ENCODE measurements at places on chromosomes 7 and 10.

GRCh38 chr7:128025819-128026218, 5.4 kb downstream of the LRRC4 start:
- no peak for DNase-seq

GRCh38 chr10:44313761-44314165, 71.1 kb downstream of the CXCL12 start:
- DNase-seq: no peak

GRCh38 chr7:43905209-43905946, 1.0 kb downstream of the URGCP start:
- DNase-seq: no peak

DNA sequence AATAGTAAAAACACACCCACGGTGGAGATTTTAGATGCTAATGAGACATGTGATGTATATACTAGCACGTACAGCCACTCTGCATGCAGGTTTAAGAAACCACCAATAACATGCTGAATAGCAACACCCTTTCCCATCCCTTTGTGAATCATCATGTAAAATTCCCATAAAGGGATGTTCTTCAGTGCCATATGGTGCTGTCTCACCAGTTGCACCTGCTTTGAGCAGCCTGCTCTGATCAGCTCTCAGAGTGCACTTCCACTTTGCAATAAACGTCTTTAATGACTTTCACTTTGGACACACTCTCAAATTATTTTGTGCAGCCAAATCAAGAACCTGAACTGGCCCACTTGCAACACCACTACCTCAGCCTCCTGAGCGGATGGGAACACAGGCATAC, 615.0 kb downstream of the ANKRD7 start:
- no peak for DNase-seq

GRCh38 chr7:75961218-75961617, 33.2 kb downstream of the TMEM120A start:
- DNase-seq: no peak

- DNase-seq: no peak
These were observed 7.5 kb upstream of the SH2D4B start for GRCh38 chr10:80530251-80530650.

GRCh38 chr7:102473271-102473991, 5.3 kb downstream of the POLR2J start:
- no peak for DNase-seq

GRCh38 chr10:124696446-124697392, 47.5 kb downstream of the FAM53B start:
- no peak for DNase-seq

DNA sequence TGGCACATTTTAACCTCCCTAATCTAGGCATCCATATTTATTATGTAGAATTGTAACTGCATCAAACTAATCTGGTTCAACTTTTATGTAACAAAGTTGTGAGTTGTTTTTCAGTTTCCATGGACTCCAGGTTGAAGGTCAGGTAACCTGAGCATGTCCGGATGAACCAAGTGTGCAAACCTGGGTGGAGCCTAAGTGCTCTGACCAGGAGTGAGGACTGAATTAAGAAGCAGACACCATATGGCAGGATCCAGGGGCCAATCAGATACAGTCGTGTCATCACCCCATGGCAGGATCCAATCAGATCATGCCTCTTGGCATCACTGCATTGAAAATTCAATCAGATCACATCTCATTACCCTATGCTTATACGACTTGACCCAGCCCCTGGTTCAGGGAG, 41.2 kb upstream of the PHYHIPL start:
- DNase-seq: no peak

- no peak for DNase-seq
These were observed 120.2 kb downstream of the TEX36 start for GRCh38 chr10:125562737-125563136.

- no peak for DNase-seq
These were observed 46.9 kb upstream of the FMC1 start for GRCh38 chr7:139294241-139294640.

DNA sequence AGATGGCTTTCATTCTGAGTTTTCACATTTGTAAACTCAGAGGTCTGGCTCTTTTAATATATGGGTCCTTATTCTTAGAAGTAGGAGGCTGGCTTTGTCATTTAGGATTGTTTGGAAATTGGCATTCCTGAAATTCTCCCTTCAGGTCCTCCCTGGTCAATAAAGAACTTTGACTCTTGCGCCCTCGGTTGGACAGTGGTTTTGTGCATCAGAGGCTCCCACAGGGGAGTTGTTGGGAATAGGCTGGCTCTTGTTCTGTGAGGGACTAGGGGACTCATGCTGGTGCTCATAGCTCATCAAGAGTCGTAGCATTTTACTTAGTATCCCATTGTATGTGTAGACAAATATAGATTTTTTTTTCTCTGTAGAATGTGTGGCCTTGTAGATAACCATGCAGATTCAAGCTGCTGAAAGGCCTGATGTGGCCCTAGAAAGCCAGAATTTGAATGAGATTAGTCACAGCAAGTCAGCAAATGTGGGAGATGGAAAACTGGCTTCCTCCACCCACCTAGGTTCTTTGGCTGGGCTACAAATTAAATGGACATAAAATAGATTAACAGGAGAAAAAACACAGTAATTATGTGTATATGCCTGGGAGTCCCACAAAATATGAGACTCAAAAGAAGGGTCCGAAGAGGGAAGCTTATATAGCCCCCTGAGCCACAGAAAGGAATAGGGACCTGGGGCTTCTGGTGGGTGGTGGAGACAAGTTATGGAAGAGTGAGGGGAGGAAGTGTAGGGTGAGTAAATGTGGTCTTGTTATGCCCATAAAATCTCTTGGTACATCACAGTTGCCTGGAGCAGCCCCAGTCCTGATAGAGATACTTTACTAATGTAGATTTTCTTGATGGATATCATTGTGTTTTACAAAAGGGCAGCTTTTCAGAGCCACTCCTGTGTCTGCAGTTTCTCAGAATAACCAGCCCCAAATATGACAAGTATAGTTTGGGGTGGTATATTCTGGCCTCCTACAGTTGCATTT, 94.6 kb upstream of the BTBD16 start:
- DNase-seq: no peak

DNA sequence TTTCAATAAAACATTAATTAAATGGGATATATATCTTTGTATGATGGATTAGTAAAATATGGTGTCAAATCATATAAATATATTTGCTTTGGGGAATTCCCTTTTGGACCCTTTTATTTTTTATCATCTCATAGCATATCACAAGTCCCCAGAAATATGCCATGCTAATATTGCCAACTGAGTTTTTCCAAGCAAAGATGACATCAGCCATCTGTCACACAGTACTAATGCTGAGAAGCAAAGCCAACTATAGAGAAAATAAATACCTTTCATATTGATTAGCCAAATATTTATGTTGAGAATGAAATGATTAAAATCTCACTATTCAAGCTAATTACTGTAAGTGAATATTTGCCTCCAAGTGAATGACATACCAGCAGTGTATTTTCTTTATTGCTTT, 575.3 kb downstream of the ETV1 start:
- DNase-seq: no peak

DNA sequence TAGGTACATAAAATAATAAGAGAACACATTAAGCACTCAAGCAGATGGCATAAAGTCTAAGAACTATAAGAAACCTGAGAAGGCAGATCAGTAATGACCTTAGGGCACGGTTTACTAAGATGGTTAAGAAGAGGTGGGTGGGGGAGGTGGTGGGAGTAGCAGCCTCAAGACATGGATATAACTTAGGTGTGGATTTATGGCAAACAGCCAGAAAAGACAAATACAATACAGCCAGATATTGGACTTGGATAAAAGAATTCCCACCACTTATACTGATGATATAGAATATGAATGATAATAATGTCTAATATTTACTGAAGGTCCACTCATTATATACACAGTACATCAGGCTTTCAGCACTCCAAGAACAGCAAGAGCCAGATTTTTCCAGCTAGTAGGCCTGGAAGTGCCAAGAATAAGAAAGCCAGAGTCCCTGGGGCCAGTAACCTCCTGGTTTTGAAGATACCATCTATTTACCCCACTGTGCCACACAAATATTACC, 11.9 kb downstream of the DPY19L1 start:
- no peak for DNase-seq

DNA sequence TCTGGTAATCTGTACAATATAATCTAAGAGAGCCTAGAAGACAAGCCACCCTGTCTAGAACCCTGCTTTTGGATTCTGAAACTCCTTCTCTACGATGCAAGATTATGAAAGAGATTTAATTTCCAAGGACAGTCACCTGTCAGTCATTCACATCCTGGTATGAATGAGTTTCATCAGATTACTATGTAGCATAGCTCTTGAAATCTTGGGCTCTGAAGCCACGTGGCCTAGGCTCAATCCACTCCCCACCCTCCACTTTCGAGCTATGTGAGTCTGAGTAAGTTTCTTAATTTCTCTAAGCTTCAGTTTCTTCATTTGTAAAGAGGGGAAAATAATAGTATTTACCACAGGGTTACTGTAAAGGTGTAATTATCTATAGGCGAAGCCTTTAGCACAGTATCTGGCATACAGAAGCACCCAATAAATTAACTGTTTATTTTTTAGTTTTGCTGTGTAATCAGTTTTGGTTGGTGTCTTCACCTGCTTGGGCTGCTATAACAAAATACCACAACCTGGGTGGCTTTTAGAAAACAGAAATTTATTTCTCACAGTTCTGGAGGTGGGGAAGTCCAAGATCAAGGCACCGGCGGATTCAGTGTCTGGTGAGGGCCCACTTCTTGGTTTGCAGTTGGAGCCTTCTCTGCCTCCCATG, 71.3 kb downstream of the MYOF start:
- DNase-seq: no peak

- DNase-seq: no peak
These were observed 237.4 kb downstream of the OTUD1 start for GRCh38 chr10:23676296-23676695.

GRCh38 chr7:26153823-26154783, 2.1 kb downstream of the NFE2L3 start:
- no peak for DNase-seq

GRCh38 chr7:149277871-149278270, 15.9 kb downstream of the ZNF783 start:
- no peak for DNase-seq

DNA sequence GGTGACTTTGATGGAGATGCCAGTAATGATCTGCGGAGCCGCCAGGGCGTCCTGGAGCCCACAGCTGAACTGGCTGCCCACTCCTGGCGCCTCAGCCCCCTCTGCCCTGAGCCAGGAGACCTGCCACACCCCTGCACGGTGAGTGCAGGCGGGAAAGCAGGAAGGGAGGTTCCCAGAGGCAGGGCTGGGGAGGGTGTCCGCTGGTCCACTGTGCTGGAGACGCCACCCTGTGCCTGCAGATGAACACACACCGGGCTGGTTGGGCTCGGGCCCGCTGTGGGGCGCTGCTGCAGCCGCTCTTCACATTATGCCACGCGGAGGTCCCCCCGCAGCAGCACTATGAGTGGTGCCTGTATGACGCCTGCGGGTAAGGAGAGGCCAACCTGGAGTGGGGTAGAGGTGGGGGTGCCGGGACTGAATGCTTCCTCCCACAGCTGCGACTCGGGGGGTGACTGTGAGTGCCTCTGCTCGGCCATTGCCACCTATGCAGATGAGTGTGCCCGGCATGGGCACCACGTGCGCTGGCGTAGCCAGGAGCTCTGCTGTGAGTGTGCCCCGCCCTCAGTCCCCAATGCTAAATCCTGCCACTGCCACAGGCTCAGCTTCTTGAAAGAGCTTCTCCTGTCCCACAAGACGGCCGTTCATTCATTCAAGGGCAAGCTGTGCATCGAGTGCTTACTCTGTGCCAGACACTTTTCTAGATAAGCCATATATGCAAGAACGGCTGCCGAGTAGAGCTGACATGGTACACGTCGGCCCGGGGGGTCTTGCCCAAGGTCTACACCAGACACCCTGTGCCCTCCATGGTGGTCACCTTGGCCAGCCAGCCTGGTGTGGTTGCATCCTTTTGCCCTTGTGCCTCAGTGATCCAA, 14.3 kb upstream of the ZNF467 start:
- no peak for DNase-seq

DNA sequence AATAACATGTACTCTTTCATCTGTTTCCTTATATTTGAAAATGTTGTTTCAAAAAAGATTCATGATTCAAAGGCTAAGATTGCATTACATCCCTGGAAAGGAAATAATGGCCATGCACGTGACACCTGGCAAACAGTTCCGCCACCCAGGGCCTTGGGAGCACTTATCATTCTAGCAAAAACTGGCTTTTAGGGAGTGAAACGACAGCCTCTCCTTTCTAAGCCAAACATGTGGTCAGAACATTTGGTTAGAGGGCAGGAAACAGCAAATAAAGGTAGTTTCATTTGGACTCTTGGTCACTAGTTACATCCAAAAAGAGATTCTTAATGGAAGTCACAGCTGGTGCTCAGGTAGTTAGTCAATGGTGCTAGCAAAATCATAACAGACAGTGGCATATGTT, 83.5 kb downstream of the FAS start:
- no peak for DNase-seq

DNA sequence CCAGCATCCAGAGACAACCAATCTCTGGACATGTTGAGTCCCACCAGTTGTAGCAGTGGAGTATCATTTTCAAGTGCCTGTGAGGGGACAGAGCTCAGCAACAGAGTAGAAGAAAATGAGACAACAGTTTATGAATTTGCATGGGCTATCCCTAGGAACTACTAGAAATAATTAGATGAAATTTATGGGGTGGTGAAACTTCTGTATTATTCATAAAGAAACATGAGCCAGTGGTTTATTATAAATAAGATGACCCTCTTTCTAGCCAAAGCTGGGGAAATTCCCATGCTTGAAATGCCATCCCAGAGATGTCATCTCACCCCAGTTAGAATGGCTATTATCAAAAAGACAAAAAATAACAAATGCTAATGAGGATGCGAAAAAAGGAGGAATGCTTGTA, 55.1 kb upstream of the ITGB8 start:
- DNase-seq: no peak

DNA sequence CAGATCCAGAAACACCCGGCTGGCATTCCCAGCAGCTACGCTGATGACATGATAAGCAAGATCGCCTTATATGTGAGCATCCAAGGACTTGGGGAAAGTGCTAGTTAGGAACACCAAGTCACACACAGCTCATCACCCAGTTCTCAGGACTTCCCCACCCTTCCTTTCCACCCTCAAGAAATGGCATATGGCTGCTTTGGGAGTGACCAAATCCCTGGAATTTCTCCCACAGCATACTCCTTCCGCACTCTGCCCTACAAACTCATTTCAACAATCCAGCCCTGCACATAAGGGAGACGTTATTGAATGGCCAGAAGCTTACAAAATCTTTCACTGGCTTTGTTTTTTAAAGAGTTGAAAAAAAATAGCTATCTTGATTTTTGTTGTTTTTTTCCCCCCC, 4.2 kb downstream of the ITIH5 start:
- DNase-seq: no peak

- no peak for DNase-seq
These were observed 213.6 kb downstream of the DIP2C start for GRCh38 chr10:475709-476454.

GRCh38 chr7:66505531-66506451, 122.9 kb upstream of the KCTD7 start:
- no peak for DNase-seq

Measured in T-helper 22 cell (primary cell).